ENCODE measurements at places on chromosomes 6 and 20.

DNA sequence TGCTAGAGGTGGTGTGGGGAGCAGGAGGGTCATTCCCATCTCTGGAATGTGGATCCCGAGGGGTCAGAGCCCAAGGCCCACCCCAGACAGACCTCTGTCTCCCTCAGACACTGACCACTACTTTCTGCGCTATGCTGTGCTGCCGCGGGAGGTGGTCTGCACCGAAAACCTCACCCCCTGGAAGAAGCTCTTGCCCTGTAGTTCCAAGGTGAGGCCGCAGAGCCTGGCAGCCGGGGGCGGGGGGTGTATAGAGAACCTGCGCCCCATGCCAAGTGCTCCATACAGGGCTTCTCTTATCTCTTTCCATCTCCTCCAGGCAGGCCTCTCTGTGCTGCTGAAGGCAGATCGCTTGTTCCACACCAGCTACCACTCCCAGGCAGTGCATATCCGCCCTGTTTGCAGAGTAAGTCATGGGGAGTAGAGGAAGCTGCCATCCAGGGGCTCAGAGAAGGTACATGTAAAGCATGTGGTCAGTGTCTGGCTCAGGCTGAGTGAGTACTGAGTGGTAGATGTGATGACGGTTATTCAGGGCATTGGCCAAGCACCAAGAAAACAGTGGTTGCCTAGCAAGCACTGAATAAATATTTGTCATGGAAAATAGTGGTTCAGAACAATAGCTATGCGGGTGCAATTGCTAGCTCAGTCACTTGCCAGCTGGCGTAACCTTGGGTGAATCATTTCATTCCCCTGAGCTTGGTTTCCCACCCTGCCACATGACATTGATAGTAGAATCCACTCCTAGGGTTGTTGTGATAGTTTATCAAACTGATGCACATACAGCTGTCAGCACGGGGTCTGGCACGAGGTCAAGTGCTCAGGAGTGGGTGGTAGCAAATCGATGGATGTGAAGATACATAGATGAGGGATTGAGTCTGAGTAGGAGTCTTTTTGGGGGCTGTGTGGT is 3.5 kb downstream of the PIGT start:
- no peak for DNase-seq

DNA sequence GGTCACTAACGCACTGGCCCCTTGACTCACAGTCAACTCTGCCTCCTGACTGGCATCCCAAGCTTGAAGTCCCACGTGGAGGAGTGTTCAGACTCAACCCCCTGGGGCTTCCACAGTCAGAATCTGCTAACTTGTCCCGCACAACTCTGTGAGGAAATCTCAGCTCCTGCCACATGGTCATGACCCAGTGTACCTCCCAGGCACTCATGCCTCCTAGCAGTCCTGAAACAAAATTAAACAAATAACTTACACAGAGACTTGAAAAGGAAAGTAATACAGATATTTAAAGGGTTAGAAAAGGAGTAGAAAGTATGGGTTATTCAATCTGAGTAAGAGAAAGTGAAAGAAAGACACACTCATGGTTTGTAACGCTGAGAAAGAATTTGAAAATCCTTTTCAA is 134.9 kb downstream of the GMDS start:
- DNase-seq = no peak

GRCh38 chr6:168529214-168529613 is 88.2 kb downstream of the SMOC2 start:
- DNase-seq = no peak

GRCh38 chr6:17962436-17963031 is 24.9 kb downstream of the KIF13A start:
- no peak for DNase-seq

GRCh38 chr6:119075200-119075981 is 3.1 kb downstream of the FAM184A start:
- DNase-seq = no peak

DNA sequence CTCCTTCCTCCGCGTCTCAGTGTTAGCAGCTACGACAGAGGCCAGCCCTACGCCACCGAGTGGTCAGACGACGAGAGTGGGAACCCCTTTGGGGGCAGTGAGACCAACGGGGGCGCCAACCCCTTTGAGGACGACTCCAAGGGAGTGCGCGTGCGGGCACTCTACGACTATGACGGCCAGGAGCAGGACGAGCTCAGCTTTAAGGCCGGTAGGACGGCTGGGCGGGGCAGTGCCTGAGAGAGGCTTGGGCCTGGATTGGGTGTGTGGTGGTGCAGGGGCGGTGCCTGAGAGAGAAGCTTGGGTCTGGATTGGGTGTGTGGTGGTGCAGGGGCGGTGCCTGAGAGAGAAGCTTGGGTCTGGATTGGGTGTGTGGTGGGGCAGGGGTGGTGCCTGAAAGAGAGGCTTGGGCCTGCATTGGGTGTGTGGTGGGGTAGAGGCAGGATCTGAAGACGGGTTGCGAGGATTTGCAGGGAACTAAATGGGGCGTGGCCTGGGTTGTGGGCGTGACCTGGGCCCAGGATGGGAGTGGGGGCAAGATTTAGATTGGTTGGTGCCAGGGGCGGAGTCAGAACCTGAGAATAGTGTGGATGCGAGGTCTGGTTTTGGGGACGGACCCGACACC is 24.4 kb downstream of the SPDEF start:
- peak; percentile 95 for DNase-seq

- no peak for DNase-seq
Measured at GRCh38 chr6:130716466-130716865, 110.7 kb upstream of the SMLR1 start.

DNA sequence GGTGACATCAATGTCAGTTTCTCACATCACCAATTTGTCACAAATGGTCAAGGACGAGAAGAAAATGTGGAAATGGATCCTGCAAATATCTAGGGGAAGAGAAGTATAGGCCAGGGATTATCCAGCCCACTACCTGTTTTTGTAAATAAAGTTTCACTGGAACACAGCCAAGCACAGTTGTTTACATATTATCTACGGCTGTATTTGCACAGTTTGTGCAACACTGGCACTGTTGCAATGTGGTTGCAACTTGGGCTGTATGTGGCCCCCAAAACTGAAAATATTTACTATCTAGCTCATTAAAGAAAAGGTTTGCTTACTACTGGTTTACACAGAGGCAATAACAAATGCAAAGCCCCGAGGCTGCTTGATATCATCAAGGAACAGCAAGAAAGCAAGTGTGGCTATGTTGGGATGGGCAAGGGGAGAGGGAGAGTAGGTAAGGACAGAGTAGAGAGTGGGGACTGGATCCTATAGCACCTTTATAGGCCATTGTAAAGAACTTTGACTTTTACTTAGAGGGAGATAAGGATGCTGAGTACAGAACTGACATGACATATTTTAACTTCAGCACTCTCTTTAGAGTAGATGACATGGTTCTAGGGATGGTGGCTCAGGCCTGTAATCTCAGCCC is 11.8 kb upstream of the STXBP5 start:
- no peak for DNase-seq

DNA sequence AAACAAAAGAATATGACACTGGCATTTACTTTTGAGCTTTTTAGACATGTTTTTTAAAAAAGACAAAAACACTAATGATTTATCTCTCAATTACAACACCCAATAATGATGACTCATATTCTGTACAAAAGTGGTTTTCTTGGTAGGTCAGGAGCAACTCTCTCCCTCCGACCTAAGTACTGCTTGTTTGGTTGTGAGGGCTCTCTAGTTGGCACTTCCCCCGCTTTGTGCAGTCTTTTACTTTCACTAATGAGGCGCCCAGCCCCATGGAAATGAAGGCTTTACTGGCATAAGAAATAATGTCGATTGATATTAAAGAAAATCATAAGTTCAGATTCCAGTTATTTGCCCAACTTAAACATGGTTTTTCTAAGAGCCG is 1.3 kb downstream of the KPNA5 start:
- DNase-seq = no peak

DNA sequence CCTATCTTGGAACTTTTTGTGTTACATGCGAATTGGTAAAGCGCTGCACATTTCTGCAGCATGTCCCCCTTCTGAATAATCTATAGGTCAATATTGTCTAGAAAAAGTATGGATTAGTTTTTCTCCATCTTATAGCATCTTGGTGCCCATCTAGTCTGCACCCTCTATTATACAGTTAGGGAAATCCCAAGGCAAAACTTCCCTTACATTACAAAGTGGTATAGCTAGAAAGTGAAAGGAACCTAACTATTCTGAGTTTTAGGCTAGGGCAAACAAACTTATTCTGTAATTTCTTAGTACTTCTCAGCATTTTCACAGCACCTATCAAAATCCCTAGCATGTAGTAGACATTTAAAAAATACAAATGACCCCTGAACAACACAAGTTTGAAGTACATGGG is 133.5 kb upstream of the CCDC28A start:
- DNase-seq = no peak

DNA sequence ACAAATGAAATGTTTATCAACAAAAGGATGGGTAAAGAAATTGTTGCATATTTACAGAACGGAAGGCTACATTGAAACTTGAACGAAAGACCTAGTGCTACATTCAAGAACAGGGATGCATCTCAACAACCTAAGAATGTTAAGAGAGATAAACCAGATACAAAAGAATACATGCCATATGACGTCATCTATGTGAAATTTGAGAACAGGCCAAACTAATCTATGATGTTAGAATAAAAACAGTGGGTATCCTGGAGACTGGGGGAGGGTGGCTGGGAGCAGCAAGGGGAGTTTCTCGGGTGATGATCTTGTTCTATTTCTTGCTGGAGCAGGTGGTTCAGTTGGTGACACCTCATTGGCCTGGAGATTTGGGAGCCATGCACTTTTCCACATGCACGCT is 81.5 kb downstream of the SULF2 start:
- DNase-seq = no peak

GRCh38 chr6:122747573-122747972 is 31.9 kb upstream of the FABP7 start:
- DNase-seq = no peak

GRCh38 chr6:37558168-37558567 is 58.5 kb upstream of the CCDC167 start:
- DNase-seq = no peak

DNA sequence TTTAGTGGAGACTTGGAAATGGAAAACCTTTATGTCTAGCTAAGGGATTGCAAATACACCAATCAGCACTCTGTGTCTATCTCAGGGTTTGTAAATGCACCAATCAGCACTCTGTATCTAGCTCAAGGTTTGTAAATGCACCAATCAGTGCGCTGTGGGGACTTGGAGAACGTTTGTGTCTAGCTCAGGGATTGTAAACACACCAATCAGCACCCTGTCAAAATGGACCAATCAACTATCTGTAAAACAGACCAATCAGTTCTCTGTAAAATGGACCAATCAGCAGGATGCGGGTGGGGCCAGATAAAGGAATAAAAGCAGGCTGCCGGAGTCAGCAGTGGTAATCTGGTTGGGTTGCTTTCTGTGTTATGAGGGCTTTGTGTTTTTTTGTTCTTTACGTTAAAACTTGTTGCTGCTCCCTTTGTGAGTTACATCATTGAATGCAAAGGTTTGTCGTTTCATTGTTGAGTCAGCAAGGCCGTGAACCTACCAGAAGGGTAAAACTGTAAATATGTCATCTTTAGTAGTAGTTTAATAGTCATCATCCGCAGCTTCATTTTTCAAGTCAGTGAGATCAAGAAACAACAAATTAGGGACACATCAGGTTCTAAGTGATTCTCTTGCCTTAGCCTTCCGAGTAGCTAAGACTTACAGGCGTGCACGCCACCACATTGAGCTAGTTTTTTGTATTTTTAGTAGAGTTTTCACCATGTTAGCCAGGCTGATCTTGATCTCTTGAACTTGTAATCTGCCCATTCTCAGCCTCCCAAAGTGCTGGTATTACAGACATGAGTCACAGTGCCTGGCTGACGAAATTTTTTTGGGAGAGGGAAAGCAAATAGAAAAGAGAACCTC is 22.7 kb upstream of the NUP153 start:
- no peak for DNase-seq

DNA sequence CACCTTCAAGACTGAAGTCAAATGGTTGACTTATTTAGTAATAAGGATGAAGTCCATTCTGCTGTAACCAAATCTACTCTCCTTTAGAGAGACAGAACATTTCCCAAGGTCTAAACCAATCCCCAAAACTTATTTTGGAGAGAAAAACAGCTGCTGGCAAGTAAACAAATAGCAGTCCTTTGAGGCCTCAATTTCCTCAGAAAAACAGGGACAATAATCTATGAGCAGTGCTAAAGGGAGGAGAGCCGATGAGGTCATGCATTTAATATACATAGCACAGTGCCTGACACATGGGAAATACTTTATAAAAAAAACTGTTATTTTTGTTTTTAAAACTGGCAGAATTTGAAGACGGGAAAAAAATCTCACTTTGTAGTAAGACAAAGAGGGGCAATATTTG is 526.0 kb downstream of the EPM2A start:
- no peak for DNase-seq

- no peak for DNase-seq
Measured at GRCh38 chr6:18963439-18963838, 576.3 kb downstream of the RNF144B start.

GRCh38 chr6:15417811-15418210 is 171.9 kb downstream of the JARID2 start:
- no peak for DNase-seq

DNA sequence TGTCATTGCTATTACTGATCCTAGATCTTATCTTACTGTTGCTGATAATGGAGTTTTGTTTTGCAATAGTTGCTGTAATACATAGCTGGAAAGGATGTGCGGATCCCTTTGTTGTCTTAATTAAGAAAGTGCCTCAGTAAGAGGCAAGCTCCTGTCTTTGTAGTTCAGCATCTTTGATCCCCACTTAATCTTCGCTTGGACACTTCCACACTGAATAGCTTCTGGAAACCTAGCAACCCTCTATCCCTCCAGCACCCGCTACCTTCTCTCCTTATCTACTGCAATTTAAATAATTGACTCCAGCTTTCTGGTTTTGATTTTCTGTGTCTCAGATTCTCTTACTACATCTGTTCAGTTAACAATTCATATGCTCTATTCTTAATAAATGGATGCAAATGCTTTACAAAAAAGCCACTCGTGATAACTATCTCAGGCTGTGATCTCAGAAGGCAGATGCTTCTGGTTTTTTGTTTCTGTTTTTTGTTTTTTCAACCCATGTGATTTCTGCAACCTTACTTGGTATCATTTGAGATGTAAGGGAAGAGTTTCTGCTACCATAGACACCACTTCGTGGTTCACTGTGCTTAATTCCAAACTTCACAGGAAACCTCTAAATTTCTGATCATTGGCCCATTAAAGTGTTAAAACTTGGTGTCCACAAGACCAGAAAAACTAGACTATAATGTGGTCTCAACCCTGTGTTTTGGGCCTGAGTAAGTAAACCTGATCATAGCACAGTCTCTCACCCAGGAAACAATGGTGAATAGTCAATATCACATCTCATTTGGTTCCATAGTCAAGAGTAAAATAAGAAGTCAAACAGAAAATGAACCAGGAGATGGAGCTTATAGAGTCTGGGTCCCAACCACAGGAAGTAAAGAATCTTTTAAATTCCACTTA is 352.1 kb upstream of the SOX4 start:
- DNase-seq = no peak

- no peak for DNase-seq
Measured at GRCh38 chr20:32189123-32189410, 18.5 kb downstream of the PLAGL2 start.

DNA sequence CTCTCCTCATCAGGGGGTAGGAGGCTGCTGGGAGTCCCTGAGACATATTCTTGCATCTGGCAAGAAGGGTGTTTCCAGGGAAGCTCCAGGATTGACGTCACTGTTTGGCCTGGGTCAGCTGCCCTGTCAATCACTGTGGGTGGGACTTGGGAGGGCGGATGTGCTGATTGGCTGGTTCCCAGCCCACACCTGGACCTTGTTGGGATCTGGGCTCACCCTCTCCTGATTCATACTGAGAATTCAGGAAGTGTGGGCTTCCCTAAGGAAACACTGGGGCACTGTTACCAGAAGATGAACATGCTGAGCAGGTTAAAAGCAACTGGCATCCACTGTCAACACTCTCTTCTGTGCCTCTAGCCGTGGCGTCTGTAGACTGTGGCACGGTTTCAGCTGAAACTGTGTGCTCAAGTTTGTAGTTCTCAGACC is 36.5 kb downstream of the CDH26 start:
- DNase-seq = peak; percentile 78
